Suprapubic skin (tissue), 4 donors: ENCODE measurements at places on chromosomes 4 and X. TPM values are rescaled to one million over a fixed set of nuclear protein-coding genes. Genes with fewer than 3 reads are reported as not detected.

DNA sequence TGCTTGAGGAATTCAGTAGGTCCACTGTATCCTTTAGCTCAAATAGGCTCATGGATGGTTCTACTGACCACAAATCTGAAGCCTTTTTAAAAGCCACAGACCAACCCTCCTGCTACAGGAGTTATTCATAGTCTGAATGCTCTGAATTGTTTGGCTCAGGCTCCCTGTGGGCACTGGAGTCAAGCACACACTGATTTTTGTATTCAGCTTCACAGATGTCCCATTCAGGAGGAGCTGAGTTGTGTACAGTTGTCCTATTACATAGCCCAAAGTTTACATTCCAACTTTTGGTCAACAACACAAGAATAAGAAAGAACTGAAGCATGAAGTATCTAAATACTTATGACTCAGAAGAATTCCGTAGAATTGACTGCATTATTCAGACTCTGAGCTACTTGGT, 243.9 kb downstream of the UNC5C start:
- H3K27ac ChIP-seq: no peak overlapping the region
- no peaks in the 10 kb centered on the region for H3K4me1 ChIP-seq
- DNase-seq: no peak
- H3K27me3 ChIP-seq: no peaks in the 10 kb centered on the region
- H3K4me3 ChIP-seq: no peak overlapping the region

GRCh38 chr4:42267724-42268123, 115.3 kb upstream of the BEND4 start:
- no peak overlapping the region for H3K27ac ChIP-seq
- no peaks in the 10 kb centered on the region for H3K36me3 ChIP-seq
- H3K4me1 ChIP-seq: no peaks in the 10 kb centered on the region
- H3K4me3 ChIP-seq: no peak overlapping the region
- DNase-seq: no peak

DNA sequence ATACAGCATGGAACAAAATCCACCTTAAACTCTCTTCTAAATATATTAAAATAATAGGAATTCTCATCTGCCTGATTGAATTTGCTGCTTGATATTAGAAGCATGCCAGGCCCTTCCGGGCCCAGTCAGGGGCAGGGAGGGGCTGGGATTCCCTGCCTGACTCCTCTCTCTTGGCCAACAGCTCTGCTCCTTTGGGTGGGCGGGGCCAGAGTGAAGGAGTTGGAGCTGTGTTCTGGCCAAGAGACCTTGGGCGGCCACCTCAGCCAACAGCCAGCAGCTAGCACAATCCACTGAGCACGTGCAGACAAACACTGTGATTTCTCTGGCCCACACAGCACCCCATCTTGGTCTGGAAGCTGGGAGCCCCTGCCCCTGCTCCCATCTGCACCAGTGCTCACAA, 140.3 kb downstream of the PJA1 start:
- no peaks in the 10 kb centered on the region for H3K36me3 ChIP-seq
- peak overlapping the region; percentile 30 for H3K27ac ChIP-seq
- peak; percentile 79 for DNase-seq

DNA sequence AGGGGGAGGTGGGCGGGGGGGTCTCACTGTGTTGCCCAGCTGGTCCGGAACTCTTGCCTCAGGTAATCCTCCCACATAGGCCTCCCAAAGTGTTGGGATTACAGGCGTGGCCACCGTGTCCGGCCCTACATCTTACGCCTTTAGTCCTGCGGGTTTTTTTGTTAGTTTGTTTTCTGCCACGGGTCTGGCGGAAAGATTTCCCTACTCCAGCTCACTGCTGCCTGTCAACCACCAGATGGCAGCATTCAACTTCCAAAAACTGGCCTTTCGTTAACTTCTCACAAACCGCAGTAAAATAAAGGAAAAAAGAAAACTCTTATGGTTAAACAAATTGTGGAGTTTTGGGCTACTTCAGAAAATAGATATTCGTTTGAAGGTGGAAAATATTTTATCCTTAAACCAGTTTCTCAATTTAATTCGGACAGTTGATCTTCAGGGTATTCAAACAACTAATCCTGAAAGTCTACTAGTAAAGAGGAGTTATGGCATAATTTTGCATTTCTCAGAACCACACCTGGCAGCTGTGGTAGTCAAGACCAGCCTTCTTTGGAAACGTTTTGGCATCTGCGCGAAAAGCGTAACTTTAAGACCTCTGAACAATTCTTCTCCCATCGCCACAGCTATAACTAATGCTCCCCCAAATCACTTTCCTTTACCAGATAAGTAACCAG, 41.1 kb downstream of the LUZP4 start:
- H3K36me3 ChIP-seq: no peaks in the 10 kb centered on the region
- no peak overlapping the region for H3K4me3 ChIP-seq
- no peaks in the 10 kb centered on the region for H3K27me3 ChIP-seq

DNA sequence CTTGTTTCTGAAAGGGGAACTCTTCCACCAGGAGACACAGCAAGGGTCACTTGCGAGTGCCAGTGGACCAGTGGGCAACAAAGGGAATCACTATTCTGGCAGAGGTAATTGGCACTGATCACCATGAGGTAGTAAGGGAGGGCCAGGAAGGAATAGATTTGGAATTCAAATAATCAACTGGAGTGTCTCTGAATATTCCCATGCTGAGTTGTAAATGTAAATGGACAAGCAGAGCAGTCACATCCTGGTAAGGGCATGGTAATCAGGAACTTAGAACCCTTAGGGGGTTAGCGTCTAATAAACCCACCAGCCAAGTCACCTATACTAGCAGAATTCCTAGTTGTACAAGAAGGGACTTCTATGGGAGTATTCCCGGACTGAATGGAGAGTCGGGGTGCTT, 178.5 kb upstream of the UGT8 start:
- H3K4me3 ChIP-seq: no peak overlapping the region
- no peak for DNase-seq
- no peak overlapping the region for H3K27ac ChIP-seq
- no peaks in the 10 kb centered on the region for H3K36me3 ChIP-seq

DNA sequence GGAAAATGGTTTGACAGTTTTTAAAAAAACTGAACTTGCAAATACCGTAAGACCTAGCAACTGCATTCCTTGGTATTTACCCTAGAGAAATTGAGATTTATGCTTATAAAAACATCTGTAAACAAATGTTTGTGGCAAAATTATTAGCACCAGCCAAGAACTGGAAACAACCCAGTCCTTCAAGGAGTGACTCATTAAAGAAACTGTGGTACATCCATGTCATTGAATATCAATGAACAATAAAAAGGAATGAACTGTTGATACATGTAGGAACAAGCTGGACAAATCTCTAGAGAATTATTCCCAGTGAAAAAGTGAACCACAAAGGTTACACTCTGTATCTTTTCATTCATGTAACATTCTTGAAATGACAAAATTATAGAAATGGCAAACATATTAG, 240.2 kb upstream of the ADAMTS3 start:
- H3K4me1 ChIP-seq: no peaks in the 10 kb centered on the region
- H3K27me3 ChIP-seq: no peaks in the 10 kb centered on the region
- H3K36me3 ChIP-seq: no peaks in the 10 kb centered on the region
- no peak overlapping the region for H3K27ac ChIP-seq

GRCh38 chr4:47075919-47076318, 44.6 kb downstream of the GABRB1 start:
- no peaks in the 10 kb centered on the region for H3K27me3 ChIP-seq
- no peak overlapping the region for H3K4me3 ChIP-seq
- no peaks in the 10 kb centered on the region for H3K36me3 ChIP-seq

DNA sequence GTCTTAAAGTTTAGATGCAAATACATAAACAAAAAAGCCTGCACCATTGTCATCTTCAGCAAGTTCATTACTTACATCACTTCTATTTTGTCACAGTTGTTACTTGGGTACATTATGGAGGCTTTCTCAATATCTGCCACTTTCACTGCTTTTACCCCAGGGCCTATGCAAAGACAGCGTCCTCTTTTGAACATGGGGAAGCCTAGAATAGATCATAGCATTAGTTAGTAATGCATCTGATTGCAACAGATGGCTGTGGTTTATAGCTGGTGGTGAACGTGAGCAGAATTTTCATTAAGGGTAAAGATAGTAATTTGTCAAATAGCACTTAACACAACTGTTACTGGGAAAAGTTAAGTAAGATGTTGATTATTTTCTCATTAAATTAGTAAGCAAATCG, 729 bp downstream of the CXCL11 start:
- H3K4me3 ChIP-seq: no peak overlapping the region
- no peak overlapping the region for H3K27ac ChIP-seq
- no peaks in the 10 kb centered on the region for H3K36me3 ChIP-seq
- DNase-seq: no peak
- H3K4me1 ChIP-seq: peaks cover 2% of the 10 kb centered on the region

DNA sequence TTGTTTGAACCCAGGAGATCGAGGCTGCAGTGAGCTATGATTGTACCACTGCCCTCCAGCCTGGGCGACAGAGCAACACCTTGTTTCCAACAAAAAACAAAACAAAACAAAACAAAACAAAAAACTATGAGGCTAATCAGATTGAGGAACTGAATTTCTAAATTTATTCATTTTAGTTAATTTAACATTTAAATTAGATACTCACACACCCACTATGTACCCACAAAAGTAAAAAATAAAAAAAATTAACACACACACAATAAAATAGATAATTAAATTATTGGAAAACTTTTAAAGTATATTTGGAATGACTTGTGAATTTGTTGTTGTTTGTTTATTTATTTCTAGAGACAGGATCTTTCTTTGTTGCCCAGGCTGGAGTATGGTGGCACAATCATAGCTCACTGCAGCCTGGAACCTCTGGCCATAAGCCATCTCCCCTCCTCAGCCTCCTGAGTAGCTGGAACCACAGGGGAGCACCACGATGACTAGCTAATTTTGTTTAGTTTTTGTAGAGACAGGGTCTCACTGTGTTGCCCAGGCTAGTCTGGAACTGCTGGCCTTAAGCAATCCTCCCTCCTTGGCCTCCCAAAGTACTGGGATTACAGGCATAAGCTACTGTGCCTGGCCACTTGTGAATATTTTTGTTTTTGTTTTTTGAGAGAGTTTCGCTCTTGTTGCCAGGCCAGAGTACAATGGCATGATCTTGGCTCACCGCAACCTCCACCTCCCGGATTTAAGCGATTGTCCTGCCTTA, 9.8 kb upstream of the ZNF157 start:
- no peak overlapping the region for H3K27ac ChIP-seq
- no peaks in the 10 kb centered on the region for H3K4me1 ChIP-seq
- H3K36me3 ChIP-seq: no peaks in the 10 kb centered on the region
- no peak for DNase-seq
- no peaks in the 10 kb centered on the region for H3K27me3 ChIP-seq

DNA sequence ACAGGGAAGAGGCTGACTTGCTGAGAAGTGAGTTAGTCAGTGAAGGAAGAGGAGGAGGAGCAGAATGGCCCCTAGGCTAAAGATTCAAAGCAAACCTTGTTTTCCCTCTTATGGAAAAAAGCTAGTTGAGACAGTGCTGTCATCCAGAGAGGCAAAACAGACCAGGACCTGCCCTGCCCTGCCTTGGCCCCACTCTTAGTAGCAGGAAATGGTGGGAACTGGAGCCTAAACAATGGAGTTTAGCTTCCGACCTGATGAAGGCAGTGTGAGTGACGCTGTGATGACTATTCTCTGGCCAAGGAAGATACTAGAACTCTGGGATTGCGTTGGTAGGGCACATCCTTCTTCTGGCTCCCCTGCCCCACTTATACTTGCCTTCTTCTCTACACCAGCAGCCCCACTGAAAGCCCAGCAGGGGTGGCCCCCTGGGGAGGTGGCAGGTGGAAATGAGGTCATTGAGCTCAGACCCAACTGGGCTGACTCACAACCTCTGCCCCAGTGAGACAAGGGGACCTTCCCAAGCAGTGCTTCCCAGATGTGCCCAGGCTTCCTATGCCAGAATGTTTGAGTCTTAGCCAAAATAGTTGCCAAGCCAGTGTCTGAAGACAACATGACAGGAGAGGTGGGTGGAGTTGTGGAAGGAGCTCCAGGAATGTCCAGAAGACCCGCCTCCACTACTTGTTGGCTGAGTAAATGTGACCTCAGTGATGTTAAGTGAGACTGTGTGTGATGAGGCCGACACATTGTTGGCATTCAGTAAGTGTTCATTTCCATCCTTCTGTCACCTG, 38.8 kb downstream of the MSN start:
- no peak overlapping the region for H3K4me3 ChIP-seq
- no peaks in the 10 kb centered on the region for H3K27me3 ChIP-seq
- no peak for DNase-seq
- H3K4me1 ChIP-seq: peaks cover 45% of the 10 kb centered on the region
- peak overlapping the region; percentile 78 for H3K27ac ChIP-seq

DNA sequence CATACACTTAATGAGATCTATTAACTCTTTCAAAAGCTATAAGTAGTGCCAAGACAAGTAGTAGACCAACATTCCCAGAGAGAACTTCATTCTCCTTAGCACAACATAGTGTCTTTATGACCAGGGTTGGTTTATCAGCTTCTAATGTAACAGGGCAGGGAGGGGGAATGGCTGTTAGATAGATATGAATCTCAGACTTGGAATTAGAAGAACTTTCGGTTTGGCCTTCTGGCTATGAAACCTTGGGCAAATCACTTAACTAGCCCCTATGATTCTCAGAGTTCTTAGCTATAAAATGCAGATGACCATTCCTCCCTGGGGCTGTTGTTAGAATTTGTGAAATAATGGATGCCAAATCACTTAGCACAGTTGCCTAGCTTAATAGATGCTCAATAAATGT, 132.2 kb downstream of the SLC10A7 start:
- no peak for DNase-seq
- H3K4me3 ChIP-seq: no peak overlapping the region
- no peak overlapping the region for H3K27ac ChIP-seq
- no peaks in the 10 kb centered on the region for H3K36me3 ChIP-seq
- no peaks in the 10 kb centered on the region for H3K27me3 ChIP-seq

- no peak overlapping the region for H3K4me3 ChIP-seq
- DNase-seq: no peak
- no peaks in the 10 kb centered on the region for H3K27me3 ChIP-seq
- no peaks in the 10 kb centered on the region for H3K4me1 ChIP-seq
- H3K27ac ChIP-seq: no peak overlapping the region
- no peaks in the 10 kb centered on the region for H3K36me3 ChIP-seq
These were observed 9.0 kb downstream of the TCEAL1 start for GRCh38 chrX:103637604-103638338.

DNA sequence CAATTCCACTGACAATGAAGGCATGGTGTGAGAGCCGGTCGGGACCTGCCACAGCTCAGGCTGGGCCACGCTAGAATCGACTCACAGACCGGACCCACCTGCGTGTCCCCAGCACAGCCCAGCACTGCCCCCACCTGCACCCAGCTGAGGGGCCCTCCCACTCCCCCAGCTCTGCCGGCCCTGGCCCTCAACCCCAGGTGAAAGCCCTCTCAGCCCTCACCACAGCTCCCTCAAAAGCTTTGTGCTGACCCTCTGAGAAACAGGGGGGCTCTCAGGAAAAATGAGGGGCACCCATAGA, 25.1 kb downstream of the GAK start:
- H3K27me3 ChIP-seq: no peaks in the 10 kb centered on the region
- no peak overlapping the region for H3K27ac ChIP-seq
- no peak overlapping the region for H3K4me3 ChIP-seq

RNF128 gene
- 13.5 TPM for total RNA-seq

ZMAT1 gene
- 2.4 TPM for total RNA-seq

AVPR2 gene
- total RNA-seq: 0.78 TPM

DOK7 gene
- total RNA-seq: 1.7 TPM

OTOP1 gene
- total RNA-seq: not detected

ANK2 gene
- total RNA-seq: 14.3 TPM

STAP1 gene
- total RNA-seq: not detected

SLC35A2 gene
- total RNA-seq: 32.3 TPM

ZDHHC15 gene
- 1.2 TPM for total RNA-seq
